GM12865 (cell line): ENCODE measurements at places on chromosomes 11 and 22.

DNA sequence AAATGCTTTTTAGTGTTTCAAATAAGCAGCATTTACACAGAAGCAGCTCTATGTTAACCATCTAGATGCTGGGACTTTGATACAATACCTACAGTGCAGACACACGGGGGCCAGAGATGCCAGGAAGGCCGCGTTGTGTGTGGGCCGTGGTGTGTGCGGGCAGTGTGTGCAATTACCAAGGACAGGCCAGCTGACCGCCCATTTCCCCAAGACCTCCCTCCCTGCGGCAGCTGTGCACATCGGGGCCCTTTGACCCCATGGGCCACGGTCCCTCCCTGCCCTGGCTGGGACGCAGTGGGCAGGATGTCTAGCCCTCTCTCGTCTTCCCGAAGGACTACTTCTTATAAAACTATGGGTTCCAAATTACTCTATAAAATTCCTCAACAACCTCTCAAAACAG is 38.4 kb downstream of the CLTCL1 start:
- DNase-seq = no peak

- DNase-seq = no peak
Observed at GRCh38 chr11:8097062-8097461, 16.1 kb downstream of the TUB start.

DNA sequence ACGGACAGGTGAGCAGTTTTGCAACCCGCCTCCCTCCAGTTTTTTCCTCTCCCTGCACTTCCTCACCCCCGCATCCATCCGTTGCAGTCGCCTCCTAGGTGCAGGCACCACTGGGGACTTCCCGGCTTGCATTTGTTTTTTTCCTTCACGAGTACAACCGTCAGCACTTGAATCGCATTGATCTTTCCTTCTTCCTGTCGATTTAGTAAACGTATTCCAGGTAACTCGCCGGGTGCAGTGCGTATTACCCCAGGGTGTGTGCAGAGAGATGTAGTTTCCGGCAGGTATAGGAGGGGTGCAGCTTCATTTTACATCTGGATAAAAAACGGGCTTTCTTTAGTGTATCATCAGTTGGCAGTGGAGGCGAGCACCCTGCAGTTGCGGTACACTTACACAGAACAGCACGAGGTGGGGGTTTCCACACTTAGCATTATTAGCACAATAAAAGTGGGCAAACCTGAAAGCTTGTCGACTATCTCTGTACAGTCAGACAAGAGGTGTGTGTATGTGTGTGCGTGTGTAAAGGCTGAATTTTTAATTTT is at the start of gene SORL1-AS1:
Gene SORL1-AS1 (minus strand): TSS at position 359 of the 542 bp plus-strand sequence.
- DNase-seq = peak; percentile 76

GRCh38 chr11:15730995-15731385 is 616.3 kb downstream of the INSC start:
- DNase-seq = no peak

GRCh38 chr11:64331569-64332371 is 8.2 kb upstream of the CCDC88B start:
- peak; percentile 95 for DNase-seq

DNA sequence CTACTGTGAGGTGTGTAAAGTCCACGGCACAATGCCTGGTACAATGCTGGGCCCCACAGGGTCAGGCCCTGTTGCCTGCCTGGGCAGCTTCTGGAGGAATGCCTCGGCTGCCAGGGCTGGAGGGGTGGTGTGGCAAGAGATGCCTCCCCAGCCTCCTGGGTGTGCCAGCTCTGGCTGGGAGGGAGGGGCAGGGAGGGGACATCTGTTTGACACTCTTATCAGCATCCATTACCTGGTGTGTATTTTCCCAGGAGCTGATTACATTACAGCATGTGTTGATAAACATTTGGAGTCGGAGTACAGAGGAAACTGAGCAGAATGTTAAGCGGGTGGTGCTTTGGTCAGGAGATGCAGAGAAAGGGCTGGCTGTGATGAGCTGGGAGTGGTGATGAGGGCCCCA is 11.0 kb upstream of the NECTIN1 start:
- DNase-seq = no peak

DNA sequence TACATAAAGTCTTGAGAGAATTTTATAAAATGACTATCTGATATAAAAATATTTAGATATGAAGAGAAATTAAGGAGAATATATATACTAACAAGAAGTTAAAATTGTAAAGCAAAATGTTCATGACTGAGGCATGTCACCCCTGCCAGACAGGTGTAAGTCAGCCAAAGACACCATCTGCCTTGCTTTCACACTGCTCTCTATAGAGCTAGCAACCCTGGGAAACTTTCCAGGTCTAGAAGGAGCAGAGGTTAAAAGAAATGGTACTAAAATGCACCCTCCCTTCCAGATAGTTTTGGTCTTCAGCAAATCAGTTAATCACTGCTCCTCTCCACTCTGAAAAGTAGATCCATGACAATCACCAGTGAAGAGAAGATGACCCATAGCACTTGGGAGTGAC is 16.5 kb downstream of the PPP2R1B start:
- no peak for DNase-seq

DNA sequence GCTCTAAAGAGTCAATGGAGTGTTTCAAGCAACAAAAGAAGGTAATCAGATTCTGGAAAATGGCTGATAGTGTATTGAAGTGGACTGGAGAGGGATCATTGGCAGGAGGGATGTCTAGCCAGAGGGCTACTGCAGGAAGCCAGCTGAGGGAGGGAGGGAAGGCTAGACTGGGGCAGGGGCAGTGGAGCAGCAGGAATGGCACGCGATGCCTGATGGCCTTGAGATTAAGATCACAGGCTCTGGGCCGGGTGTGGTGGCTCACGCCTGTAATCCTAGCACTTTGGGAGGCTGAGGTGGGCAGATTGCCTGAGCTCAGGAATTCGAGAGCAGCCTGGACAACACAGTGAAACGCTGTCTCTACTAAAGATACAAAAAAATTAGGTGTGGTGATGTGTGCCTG is 47.5 kb upstream of the PRDM11 start:
- DNase-seq = no peak

DNA sequence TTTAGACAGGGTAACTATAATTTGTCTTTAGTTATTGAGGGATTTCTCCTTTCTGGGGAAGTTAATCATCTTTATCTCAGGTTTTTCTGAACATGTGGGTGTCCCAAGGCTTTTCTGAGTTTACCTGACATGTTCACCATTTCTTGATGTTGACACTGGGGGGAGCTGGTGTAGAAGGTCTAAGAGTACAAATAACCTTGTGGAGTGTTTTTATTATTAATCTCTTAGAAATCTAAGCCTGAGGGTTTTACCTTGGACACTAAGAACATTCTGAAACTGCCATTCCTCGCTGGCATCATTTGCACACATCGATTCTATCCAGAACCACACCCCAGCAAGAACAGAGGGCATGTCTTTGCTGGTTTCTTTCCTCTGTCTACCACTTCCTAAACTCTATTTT is 15.6 kb upstream of the C11orf91 start:
- peak; percentile 55 for DNase-seq

GRCh38 chr11:46237248-46238077 is 40.0 kb upstream of the CREB3L1 start:
- peak; percentile 47 for DNase-seq

- DNase-seq = no peak
Observed at GRCh38 chr11:27914080-27914479, 193.9 kb downstream of the KIF18A start.

- no peak for DNase-seq
Observed at GRCh38 chr11:134164490-134165370, 59.0 kb downstream of the NCAPD3 start.

GRCh38 chr11:7531011-7531410 is 17.2 kb downstream of the PPFIBP2 start:
- DNase-seq = peak; percentile 71

DNA sequence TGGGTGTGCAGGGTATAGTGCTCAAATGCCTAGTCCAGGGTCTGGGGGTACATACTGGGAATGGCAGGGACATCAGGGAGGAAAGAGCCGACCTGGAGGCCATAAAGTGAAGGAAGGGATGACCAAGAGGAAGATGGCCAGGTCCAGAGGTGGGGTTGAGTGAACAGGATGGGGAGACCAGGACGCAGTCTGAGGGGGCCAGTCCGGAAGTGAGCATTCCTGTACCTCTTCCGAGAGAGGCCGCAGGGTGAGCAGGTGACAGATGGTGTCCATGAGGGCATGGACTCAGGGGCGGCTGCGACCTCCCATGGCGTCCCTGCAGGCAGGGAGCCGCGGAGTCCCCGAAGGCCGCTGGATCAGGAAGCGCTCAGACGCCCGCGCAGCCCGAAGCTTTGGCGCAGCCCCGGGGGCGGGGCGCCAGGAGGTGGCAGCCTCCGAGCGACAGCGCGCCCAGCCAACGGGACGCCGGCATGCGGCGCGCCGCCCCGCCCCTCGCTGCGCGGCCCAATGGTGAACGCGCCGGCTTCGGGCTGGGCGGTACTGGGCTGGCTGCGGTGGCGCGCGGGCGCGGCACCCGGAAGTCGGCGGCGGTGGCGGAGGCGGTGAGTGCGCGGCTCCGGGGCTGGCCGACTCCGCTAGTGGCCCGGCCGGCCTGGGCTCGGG is at the start of gene TANGO2:
Gene TANGO2 (plus strand): TSS at position 578 of the 663 bp plus-strand sequence. CDS start 15,689 bp downstream, outside the sequence.
- peak; percentile 95 for DNase-seq

DNA sequence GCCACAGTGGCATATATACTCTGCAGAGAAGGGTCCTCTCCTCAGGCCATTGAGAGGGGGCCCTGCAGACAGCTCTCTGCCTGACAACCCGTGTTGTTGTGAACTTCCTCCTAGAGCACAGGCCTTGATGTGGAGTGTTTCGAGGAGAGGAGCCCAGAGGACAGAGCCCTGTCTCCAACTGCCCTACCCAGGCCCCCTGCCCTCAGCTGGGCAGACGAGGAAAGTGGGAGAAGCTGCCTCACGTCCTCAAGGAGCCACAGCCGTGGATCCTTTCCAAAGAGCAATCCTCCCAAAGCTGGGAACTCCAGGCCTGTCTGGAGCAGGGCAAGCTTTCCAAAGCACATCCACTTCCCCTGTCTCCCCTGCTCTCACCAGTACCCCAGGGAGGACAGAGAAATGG is 10.7 kb downstream of the LMO1 start:
- DNase-seq = no peak
